ENCODE measurements at places on chromosomes 16 and 17. TPM values are rescaled to one million over a fixed set of nuclear protein-coding genes. Genes with fewer than 3 reads are reported as not detected.

GRCh38 chr17:77479372-77480198 is 338.8 kb downstream of the SEC14L1 start:
- peak; percentile 71 for DNase-seq

GRCh38 chr17:48384164-48384563 is 45.9 kb downstream of the SKAP1 start:
- DNase-seq: no peak

GRCh38 chr17:13587487-13588338 is 14.0 kb downstream of the HS3ST3A1 start:
- no peak for DNase-seq

- no peak for DNase-seq
Observed at GRCh38 chr16:78794581-78795250, 695.3 kb downstream of the WWOX start.

- DNase-seq: no peak
Observed at GRCh38 chr17:51668963-51669246, 408.6 kb downstream of the UTP18 start.

GRCh38 chr16:81655469-81656162 is 123.5 kb upstream of the PLCG2 start:
- DNase-seq: no peak

DNA sequence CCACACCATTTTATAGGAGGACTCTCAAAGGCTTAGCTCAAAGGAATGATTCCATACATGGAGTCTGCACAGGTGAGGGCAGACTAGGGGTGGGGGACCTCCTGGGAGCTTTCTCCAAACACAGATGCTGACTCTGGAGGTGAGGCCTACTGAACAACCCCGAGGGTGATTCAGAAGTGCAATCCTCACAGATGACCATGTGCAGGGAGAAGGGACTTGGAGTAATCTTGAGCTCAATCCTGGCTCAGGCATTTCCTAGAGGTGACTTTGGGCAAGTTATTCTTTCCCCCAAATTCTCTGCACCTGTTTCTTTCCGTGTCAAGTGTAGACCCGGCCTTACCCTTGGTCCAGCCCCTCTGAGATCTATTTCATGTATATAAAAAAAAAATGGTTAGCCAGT is 401.5 kb downstream of the SLC39A11 start:
- no peak for DNase-seq

GRCh38 chr16:528111-529011 is 849 bp downstream of the CAPN15 start:
- DNase-seq: no peak

DNA sequence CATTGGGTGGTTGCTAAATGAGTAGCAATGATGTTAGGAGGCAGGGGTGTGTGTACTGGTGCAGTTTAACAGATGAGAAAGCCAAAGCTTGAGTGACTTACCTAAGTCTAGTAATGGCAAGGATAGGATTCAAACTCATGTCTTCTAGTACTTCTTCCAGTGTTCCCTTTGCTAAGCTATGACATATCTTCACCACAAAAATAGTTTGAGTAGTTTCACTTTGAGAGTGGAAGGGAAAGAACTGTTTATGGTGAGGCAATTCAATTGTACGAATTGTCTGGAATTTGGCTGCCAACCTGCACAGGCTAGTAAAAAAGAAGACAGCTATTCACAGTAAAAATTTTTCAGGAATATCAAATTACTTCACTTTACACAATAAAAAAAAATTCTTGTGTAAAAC is 138.0 kb downstream of the NLK start:
- DNase-seq: no peak

- DNase-seq: no peak
Observed at GRCh38 chr17:18962494-18962815, 10.5 kb downstream of the SLC5A10 start.

- DNase-seq: no peak
Observed at GRCh38 chr16:3553138-3553923, 23.9 kb downstream of the NLRC3 start.

DNA sequence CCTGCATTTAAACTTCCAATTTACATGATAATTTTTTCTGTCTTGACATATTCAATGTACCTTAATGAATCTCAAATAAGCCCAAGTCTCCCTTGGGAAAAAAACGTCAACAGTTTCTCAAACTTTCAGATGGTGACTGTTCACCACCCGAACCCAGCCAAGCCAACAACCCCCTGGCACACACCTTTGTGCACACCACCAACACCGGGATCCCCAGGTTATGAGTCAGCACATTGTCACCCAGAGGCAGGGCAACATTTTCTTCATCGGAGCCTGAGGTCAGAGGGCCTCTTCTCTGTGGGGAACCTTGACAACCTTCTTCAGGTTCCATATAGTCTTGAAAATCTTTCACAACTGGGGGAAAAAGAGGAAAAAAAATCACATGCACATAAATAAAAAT is 15.5 kb downstream of the DYNC1LI2 start:
- no peak for DNase-seq

- no peak for DNase-seq
Observed at GRCh38 chr16:2282262-2282661, 14.3 kb upstream of the RNPS1 start.

DNA sequence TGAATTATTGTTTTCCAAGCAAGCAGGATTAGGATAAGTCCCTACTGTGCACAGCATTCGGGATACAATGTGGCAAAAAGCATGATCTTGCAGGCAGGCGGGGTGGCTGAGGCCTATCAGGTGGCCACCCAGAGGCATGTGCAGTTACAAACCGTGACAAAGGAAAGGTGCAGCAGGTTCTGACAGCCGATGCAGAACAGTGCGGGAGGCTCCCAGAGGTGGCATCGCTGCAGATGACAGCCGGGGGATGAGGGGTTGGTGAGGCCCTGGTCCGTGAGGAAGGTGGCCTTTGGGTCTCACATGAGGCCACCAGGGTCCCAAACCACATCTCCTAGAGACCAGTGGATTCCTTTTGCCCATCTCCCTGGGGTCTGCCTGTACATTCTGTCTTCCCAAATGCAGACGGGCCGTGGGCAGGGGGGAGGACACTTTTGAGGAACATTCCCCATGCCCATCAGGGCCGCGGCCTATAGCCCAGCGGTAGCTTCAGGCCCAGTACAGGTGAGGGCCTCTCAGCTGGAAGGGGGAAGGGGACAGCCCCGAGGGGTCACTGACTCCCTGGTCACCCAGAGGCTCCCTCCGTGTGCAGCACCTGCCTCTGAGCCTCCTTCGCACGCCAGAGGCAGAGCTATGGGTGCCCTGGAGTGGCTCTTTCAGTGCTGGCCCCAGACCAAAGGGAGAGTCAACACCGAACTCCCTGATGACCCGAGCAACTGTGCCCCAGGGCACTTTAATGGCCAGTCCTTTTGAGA is 85.1 kb downstream of the SOCS1 start:
- no peak for DNase-seq

- DNase-seq: no peak
Observed at GRCh38 chr16:69535123-69536050, 30.4 kb upstream of the NFAT5 start.

DNA sequence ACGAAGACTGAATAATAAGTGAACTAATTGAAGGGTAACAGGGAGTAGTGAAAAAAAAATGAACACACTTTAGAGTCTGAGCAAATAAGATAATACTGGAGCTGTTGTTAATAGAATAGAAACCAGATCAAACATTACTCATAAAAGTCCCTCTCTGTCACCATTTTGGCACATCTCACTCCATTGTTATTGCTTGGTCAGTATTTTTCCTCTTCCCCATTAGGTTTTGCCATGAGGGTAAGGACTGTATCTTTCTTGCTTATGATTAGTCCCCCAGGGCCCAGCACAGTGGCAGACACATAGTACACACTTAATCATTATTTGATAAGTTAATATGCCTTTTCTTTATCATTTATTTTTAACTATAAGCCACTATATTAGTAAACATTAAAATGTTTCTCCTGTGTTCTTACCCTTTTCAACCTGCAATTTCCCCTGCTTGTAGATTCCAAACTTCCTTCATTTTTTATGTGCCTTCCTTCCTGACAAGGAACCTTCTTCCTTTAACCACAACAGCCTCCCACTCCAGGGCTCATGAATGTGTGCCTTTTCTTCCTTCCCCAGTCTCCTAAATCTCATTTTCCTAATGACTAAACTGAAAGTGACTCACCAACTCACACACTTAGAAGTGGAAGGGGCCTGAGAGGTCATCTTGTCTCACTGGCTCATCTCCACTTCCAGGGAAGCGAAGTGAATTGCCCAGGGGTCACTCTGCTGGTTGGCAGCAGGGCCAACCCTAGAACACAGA is 88.2 kb upstream of the HAS3 start:
- DNase-seq: no peak

DNA sequence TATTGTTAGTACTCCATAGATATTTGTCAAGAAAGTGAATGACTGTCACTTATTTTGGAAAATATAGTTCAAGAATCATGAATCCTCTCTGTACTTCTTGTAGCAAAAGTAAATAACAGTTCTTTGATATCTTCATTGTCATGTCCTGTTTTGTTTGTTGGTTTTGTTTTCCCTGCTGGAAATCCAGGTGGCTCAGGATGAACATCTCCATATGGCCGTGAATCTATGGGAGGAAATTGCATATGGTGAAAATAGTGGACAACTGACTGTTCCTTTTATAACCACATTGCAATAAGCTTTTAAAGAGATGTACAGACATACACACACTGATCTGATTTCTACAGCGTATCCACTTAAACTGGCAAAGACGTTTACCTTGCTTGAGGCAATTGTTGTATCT is 637.0 kb upstream of the RBFOX1 start:
- no peak for DNase-seq

DNA sequence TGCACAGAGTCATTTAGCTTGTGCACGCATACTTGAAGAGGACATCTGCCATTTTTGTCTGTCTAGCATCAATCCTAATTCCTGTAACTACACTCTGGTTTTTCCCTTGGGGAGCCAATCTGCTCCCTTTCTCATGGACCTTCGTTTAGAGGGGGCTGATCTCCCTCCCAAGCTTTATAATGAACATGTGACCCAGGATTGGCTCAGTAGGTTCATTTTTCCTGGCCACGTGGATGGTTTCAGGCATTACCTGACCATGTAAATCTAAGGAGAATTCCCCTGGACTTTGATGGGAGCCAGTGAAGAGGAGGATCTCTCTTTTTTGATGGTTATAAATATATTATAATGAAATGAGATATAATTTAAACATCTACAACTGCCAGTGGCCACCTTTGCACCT is 56.8 kb upstream of the HS3ST2 start:
- no peak for DNase-seq

GRCh38 chr16:21953541-21953902 is 361 bp downstream of the UQCRC2 start:
- DNase-seq: no peak

GRCh38 chr16:88839026-88839529 is 17.7 kb downstream of the GALNS start:
- no peak for DNase-seq

DNA sequence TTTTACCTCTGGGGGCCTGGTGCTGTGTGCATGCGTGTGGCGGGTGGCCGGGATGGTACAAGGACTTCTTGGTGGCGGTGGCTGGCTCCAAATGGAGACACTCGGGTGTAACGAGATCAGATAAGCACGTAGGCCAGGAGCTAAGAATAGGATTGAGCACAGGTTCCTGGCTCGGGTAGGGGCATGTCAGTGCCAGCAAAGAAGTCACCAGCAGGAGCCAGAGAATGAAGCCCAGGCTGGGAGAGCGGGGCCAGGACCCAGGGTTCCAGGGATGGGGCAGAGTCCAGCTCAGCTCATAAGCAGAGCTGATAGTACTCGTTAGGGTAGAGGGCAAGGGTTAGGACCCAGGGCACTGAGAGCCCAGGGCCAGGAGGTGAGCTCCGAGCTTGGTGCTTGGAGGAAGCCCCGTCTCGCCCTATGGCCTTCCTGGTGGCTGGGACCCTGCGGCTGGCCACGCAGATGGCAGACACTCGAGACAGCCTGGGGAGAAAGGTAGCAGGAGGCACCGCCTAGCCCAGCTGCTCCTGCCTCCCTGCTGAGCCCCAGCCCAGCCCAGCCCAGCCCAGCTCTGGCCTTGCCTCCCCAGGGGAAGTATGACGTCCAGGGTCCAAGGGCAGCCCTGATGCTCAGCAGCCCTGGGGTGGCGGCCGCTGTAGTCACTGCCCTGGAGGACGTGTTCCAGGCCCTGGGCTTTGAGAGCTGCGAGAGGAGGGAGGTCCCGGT is 8.9 kb downstream of the ZNF213 start:
- no peak for DNase-seq

CACNG1 gene
- 147 TPM for polyA plus RNA-seq

CCL2 gene
- polyA plus RNA-seq: 46.4 TPM

CCL1 gene
- polyA plus RNA-seq: not detected

CNGB1 gene
- not detected for polyA plus RNA-seq

SEC14L1 gene
- 99.5 TPM for polyA plus RNA-seq

KRT9 gene
- not detected for polyA plus RNA-seq

PLK1 gene
- polyA plus RNA-seq: 8.9 TPM

SPATA32 gene
- polyA plus RNA-seq: not detected

SULT1A4 gene
- 4.1 TPM for polyA plus RNA-seq

HAS3 gene
- polyA plus RNA-seq: 2.6 TPM

FAM171A2 gene
- polyA plus RNA-seq: 53.6 TPM

CCL11 gene
- 0.22 TPM for polyA plus RNA-seq

PRSS22 gene
- polyA plus RNA-seq: not detected

KCNH4 gene
- polyA plus RNA-seq: not detected

MT1G gene
- 744 TPM for polyA plus RNA-seq

Data from muscle of arm (tissue), 14 donors.